ENCODE measurements at places on chromosomes 12 and 14. TPM values are rescaled to one million over a fixed set of nuclear protein-coding genes. Genes with fewer than 3 reads are reported as not detected.

GRCh38 chr14:76767681-76768656 lies 6.7 kb downstream of the VASH1 start:
- H3K4me3 ChIP-seq: no peak overlapping the region
- peak; percentile 62 for DNase-seq
- H3K27ac ChIP-seq: peak overlapping the region; percentile 89
- H3K27me3 ChIP-seq: peaks cover 21% of the 10 kb centered on the region

DNA sequence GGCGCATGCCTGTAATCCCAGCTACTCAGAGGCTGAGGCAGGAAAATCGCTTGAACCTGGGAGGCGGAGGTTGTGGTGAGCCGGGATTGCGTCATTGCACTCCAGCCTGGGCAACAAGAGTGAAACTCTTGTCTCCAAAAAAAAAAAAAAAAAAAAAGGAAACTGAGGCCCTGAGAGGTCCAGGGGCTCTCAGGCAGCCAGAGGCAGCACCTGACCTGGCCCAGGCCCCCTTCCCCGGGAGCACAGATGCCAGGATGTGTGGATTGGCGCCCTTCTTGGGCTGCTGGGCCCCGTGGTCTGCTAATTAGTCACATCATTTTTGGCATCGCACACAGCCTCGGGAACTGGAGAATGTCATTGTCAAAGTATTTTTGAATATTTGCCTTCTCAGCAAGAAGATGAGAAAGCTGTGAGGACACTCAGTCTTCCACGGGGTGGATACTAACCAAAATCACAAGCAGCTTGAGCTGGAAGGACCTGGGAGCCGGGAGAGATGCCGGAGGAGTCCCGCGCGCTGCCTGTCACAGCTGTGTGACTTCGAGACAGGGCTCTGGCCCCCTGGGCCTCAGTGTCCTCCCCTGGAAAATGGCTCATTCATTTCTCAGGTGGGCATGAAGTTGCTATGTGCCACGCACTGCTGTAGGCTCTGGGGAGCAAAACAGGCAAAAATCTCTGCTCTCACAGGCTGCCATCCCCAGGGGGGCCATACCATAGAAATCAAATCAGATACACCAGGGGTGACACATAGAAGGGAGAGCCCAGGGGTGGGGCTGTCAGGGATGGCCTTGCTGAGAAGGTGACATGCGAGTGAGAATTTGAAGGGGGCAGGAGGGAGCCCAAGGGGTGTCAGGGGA lies 12.5 kb upstream of the RCOR1 start:
- peaks cover under 1% of the 10 kb centered on the region for H3K4me1 ChIP-seq
- H3K27me3 ChIP-seq: no peaks in the 10 kb centered on the region
- H3K27ac ChIP-seq: no peak overlapping the region

DNA sequence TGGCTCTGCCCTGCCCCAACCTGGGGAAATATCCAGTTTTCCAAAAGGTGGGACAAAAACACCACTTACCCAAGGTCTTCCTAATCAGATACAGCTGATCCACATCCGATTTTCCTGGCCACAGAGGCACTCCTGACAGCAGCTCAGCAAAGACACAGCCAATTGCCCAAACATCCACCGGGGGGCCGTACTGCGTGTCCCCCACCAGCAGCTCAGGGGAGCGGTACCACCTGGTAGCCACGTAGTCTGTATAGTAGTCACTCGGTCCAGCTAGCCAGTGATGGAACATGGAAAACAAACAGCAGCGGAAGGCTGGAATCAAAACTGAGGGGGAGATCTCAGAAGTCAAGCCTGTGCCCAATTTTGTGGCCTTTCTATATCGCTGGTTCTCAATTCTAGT lies 28.8 kb downstream of the DMAC2L start:
- H3K27me3 ChIP-seq: no peaks in the 10 kb centered on the region
- no peaks in the 10 kb centered on the region for H3K36me3 ChIP-seq
- no peak for DNase-seq

GRCh38 chr12:128784030-128784760 lies 39.6 kb downstream of the SLC15A4 start:
- H3K27me3 ChIP-seq: no peaks in the 10 kb centered on the region
- H3K4me3 ChIP-seq: no peak overlapping the region
- H3K4me1 ChIP-seq: peaks cover 7% of the 10 kb centered on the region
- no peaks in the 10 kb centered on the region for H3K36me3 ChIP-seq
- DNase-seq: no peak
- H3K27ac ChIP-seq: no peak overlapping the region

GRCh38 chr12:3523058-3523457 lies 32.1 kb downstream of the PRMT8 start:
- no peaks in the 10 kb centered on the region for H3K4me1 ChIP-seq
- no peaks in the 10 kb centered on the region for H3K36me3 ChIP-seq
- H3K4me3 ChIP-seq: no peak overlapping the region
- H3K27me3 ChIP-seq: peaks cover 7% of the 10 kb centered on the region

DNA sequence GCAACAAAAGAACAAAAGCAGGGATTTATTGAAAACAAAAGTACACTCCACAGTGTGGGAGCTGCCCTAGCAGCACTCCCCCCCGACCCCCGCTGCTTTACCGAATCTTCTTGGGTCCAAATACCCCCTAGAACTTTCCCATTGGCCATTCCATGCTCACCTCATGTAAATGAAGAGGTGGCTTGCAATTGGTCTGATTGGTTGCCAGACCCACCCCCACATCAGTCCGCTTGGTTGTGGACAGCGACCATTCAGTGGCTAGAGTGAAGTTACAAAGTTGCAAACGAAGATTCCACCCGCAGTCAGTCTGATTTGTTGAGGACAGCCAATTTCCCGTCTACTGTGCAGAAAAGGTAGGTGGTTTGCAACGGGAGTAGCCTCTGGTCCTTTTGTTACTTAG lies 3.9 kb downstream of the STYX start:
- peaks cover 16% of the 10 kb centered on the region for H3K4me1 ChIP-seq
- H3K27ac ChIP-seq: no peak overlapping the region
- no peaks in the 10 kb centered on the region for H3K27me3 ChIP-seq
- no peaks in the 10 kb centered on the region for H3K36me3 ChIP-seq
- no peak for DNase-seq

DNA sequence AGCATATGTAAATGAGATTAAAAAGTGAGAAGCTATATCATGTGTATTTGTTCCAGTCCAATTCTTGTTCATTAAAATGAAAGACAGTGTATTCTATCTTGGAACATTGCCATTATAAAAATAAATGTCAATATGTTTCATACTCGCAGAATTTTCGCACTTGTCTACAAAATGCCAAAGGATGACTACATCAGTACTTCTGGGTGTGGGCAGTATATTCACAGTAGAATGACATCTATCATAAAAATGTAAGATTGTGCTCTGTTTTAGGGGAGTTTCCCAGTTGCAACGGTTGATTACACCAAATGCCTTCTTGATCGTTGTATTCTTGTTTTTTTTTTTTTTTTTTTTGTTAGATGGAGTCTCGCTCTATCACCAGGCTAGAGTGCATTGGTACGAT lies 292.3 kb upstream of the E2F7 start:
- no peak overlapping the region for H3K4me3 ChIP-seq
- no peaks in the 10 kb centered on the region for H3K27me3 ChIP-seq
- H3K27ac ChIP-seq: no peak overlapping the region
- no peak for DNase-seq
- no peaks in the 10 kb centered on the region for H3K36me3 ChIP-seq

DNA sequence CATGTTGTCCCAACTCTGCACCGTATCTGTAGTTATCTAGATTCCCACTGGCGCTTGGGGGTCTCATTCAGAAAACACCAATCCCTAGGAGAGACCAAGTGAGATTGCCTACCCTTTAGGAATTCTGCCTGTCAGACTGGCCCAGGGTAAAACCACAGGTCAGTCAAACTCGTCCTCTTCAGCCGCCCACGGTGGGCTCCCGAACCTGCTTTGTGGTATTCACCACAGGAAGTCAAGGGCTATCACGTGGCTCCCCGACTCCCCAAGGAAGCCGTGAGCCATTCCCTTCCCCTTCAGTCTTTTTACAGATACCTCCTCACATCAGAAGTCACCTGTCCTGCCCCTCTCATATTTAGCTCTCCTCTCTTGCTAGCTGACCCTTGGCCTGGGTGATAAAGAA lies 159.9 kb downstream of the EGLN3 start:
- no peaks in the 10 kb centered on the region for H3K36me3 ChIP-seq
- H3K4me1 ChIP-seq: no peaks in the 10 kb centered on the region
- H3K4me3 ChIP-seq: no peak overlapping the region
- H3K27ac ChIP-seq: no peak overlapping the region
- no peak for DNase-seq

GRCh38 chr14:29724991-29725390 lies 202.7 kb downstream of the PRKD1 start:
- no peaks in the 10 kb centered on the region for H3K4me1 ChIP-seq
- H3K36me3 ChIP-seq: no peaks in the 10 kb centered on the region
- DNase-seq: no peak
- no peak overlapping the region for H3K4me3 ChIP-seq

GRCh38 chr12:105341010-105341409 lies 10.5 kb downstream of the C12orf75 start:
- no peaks in the 10 kb centered on the region for H3K4me1 ChIP-seq
- no peak for DNase-seq
- H3K27me3 ChIP-seq: no peaks in the 10 kb centered on the region
- no peak overlapping the region for H3K4me3 ChIP-seq
- peaks cover 4% of the 10 kb centered on the region for H3K36me3 ChIP-seq

DNA sequence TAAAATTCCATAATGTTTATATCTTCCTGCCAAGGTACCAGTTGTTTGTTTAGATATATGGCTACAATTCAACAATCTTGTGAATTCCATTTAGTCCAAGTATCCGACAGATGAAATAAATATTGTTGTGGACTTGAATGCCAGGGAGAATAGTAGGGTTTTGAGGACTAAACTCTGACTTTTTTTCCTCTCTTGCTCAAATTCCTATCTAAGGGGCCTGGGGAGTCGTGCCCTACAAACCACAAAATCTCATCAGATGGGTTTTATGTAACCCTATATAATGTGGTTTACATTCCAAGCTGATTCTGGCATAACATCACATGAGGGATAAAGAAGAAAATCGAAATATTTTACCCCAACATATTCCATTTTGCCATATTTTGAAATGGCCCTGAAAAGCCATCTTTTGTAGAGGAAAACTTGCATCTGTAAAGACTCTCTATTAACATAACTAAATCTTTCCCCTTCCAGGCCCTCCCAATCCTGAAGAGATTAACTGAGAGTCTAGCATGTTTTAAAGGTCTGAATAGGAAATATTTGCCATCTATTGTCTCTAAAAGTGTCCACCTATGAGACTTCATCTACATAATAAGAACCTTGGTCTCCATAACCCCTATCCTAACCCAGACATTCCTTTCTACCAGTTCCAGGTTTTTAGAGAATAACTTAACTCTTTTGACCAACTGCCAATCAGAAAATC lies 184.7 kb upstream of the KITLG start:
- H3K4me1 ChIP-seq: no peaks in the 10 kb centered on the region
- DNase-seq: no peak
- H3K27ac ChIP-seq: no peak overlapping the region
- H3K4me3 ChIP-seq: no peak overlapping the region
- H3K36me3 ChIP-seq: no peaks in the 10 kb centered on the region

DNA sequence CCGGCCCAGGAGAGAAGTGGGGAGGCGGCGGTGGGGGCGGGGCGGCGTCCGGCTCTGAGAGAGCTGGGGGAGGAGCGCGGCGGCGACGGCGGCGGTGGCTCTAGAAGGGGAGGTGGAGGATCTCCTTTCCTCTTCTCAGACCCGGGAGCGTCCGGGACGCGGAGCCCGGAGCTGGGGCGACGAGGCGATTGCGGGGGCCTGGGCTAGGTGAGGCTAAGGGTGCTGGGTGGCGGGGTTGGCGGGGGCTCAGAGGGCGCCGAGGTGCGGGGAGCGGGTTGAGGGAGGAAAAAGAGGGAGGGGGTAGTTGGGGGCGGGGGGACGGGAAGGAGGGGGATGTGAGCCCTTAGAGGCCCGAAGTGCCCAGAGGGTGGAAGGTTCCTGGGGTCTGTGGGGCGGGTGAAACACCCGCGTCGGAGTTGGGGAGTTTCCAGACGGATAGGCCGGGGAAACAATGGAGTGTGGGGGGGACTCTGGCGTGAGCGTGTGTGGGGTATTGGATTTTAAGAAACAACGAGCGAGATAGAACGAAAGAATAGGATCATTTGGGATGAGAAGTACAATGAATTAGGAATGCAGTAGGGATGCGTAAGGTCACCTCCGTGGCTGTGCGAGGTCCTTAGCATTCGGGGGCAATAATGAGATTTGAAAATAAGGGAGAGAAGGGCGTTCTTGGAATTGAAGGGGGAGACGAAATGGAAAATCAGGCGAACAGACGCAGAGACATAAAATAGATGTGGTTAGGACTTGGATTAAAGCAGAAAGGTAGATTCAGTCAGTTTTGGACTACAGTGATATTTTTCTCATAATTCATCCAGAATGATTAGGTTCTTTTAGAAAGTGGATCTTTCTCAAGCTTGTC lies at the start of gene SPATS2:
Gene SPATS2, plus strand, starts transcription at position 82 of the 859 bp plus-strand sequence. CDS start 93,551 bp downstream, outside the sequence.
- DNase-seq: no peak
- no peaks in the 10 kb centered on the region for H3K36me3 ChIP-seq
- no peaks in the 10 kb centered on the region for H3K4me1 ChIP-seq

DNA sequence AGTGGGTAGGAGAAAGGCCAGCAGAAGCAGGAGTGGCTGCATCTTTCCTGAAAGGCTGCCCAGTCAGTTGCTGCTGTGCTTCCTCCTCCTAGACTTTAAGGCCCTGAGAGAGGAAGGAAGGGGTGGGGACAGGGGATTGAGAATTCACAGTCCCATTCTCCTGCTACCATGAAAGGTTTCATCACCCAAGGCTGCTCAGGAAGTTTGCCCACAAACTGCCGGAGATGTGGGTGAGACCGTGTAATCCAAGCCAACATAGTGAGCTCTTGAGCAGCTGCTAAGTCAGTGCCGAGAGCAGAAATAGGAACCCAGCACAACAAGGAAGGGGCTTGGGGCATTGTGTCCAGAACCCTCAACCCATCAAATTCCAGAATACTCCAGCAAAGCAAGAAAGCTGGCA lies at the start of gene CTSG:
Gene CTSG, minus strand, starts transcription at position 69 of the 400 bp plus-strand sequence. Its CDS starts 27 bp downstream, at position 42.
- H3K27ac ChIP-seq: no peak within 1 kb of the TSS
- H3K4me1 ChIP-seq: no peaks in the 10 kb centered on the region
- no peaks in the 10 kb centered on the region for H3K36me3 ChIP-seq

GRCh38 chr12:56078931-56079722 lies 838 bp upstream of the ERBB3 start:
- H3K27me3 ChIP-seq: peaks cover 48% of the 10 kb centered on the region
- H3K4me3 ChIP-seq: peak overlapping the region; percentile 70
- no peaks in the 10 kb centered on the region for H3K36me3 ChIP-seq
- no peak overlapping the region for H3K27ac ChIP-seq
- H3K4me1 ChIP-seq: no peaks in the 10 kb centered on the region

Gene NKX2-1
- not detected for total RNA-seq

Gene MAP4K5
- 44.6 TPM for total RNA-seq

Gene SERPINA4
- 0.22 TPM for total RNA-seq

Gene CAND1
- 111 TPM for total RNA-seq

Gene SLC5A8
- not detected for total RNA-seq

Gene RPS6KL1
- 5.3 TPM for total RNA-seq

Gene MIP
- total RNA-seq: not detected

Gene SLC10A1
- total RNA-seq: not detected
